Progenitor cell of endocrine pancreas (in vitro differentiated cells): ENCODE measurements at places on chromosomes 7 and 10. TPM values are rescaled to one million over a fixed set of nuclear protein-coding genes. Genes with fewer than 3 reads are reported as not detected.

DNA sequence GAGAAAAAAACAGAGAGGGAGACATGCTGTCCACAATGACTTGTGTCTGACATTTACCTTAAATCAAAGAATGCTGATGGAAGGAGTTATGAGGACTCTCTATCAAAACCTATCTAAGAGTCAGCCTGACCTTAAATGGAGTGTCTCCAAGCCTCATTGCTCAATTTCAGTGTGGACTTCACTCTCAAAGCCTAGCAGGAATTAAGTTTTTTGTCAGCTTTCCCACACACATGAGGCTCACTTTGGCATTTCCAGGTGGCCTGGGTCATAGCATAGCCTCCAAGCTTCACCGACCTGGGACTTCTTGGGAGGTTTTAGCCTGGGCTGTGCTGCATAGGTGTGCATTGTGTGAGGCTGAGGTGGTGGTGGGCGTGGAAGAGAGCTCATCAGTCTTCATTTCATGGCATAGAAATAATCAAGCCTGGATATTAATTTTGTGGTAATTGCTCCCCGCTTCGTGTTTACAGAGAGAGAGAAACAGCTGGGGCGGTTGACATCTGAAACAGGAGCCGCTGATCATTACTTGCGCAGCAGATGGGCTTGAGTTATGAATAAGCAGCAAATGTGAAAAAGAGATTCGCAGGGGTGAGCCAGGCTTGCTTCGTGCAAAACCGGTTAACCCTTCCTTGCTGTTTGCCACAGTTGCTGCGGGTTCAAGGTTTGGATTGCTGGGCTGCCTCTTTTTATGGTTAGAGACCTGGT lies 647.8 kb downstream of the INHBA start:
- no peak overlapping the region for H3K27ac ChIP-seq
- no peak for DNase-seq
- H3K27me3 ChIP-seq, result peaks cover 3% of the 10 kb centered on the region
- peaks cover 11% of the 10 kb centered on the region for H3K4me1 ChIP-seq
- H3K4me3 ChIP-seq, result no peak overlapping the region
- peaks cover 1% of the 10 kb centered on the region for H3K36me3 ChIP-seq

DNA sequence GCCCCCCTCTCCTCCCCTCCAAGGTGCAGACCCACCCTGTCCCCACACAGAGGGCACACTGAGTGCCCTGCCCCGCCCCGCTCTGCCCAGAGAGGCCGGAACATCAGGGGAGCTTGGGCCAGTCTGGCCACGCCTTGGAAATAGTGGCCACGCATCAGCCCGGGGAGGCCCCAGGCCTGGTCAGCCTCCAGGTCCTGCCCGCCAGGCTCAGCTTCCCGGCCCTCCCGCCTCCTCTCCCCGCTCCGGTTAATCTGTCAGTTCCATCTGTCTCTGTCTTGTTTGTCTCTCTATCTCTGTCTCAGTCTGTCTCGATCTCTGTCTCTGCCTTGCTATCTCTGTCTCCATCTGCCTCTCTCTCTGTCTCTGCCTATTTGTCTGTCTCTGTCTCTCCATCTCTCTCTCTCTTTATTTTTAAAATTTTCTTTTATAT lies 28.9 kb upstream of the TNRC18 start:
- no peak overlapping the region for H3K27ac ChIP-seq
- DNase-seq, result no peak
- peaks cover 34% of the 10 kb centered on the region for H3K27me3 ChIP-seq
- H3K4me3 ChIP-seq, result no peak overlapping the region
- H3K36me3 ChIP-seq, result no peaks in the 10 kb centered on the region

Gene CPA1
- total RNA-seq, result 17.8 and 23.7 TPM in 2 replicates

- H3K4me1 ChIP-seq, result peaks cover 11% of the 10 kb centered on the region
- no peak for DNase-seq
- H3K4me3 ChIP-seq, result no peak overlapping the region
- peak overlapping the region; percentile 83 for H3K27ac ChIP-seq
Measured at GRCh38 chr7:140512317-140513000, 33.2 kb upstream of the MKRN1 start.

Gene GPR37
- 6.6 and 7.2 TPM in 2 replicates for total RNA-seq

DNA sequence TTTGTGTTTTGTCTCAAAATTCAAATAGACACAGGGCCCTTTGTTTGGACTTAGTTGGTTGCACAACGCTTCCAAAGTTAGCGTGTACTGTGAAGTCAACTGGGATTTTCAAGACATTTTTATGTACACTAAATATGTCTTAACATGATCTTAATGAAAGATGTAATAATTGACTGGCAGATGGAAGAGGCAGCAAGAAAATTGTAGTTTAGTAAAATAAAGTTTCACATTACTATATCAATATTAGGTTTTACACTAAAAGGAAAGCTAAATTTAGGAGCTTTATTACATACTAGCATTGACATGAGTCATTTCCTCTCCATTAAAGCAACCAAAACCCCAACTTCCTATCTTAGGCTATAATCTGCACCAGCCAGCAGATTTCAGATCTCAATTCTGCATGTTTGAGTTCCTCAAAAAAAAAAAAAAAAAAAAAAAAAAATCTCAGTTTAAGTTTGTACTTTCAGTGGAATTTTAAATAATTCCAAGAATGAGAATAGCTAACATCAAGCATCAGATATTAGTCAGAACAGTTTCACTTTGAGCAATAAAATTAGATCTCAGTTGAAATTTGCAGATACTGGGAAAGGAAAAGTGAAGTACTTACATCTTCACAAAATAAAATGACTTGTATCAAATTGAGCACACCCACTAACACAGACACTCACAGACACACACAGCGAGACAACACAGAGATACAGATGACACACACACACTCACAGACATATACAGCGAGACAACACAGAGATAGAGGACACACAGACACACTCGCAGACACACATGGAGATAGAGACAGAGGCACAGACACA lies 346.6 kb upstream of the KLF6 start:
- peaks cover 20% of the 10 kb centered on the region for H3K4me1 ChIP-seq
- DNase-seq, result no peak
- no peak overlapping the region for H3K27ac ChIP-seq
- H3K4me3 ChIP-seq, result no peak overlapping the region
- no peaks in the 10 kb centered on the region for H3K27me3 ChIP-seq
- peaks cover under 1% of the 10 kb centered on the region for H3K36me3 ChIP-seq

DNA sequence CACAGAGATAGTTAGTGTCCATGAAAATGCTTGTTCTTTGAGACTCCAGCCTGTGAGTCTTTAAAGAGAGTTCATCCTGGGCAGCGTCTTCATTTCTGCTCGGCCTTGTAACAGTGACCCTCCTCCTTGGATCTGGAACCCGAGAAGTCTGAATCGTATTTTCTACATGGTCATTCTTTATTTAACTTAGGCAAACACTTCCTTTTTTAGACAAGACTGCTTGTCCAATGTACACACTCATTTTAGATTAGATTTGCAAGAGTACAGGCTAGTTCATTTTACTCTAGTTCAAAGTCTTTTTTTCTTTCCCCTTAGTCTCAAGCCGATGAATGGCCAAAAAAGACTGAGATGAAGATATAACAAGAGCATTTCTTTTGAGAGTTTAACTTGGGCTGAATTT lies 133.5 kb downstream of the CHN2 start:
- H3K27me3 ChIP-seq, result peaks cover 2% of the 10 kb centered on the region
- H3K36me3 ChIP-seq, result peaks cover 2% of the 10 kb centered on the region
- peaks cover 38% of the 10 kb centered on the region for H3K4me1 ChIP-seq
- no peak for DNase-seq
- H3K27ac ChIP-seq, result peak overlapping the region; percentile 73

GRCh38 chr10:63977329-63977923 lies 456.2 kb downstream of the REEP3 start:
- no peak overlapping the region for H3K4me3 ChIP-seq
- no peak overlapping the region for H3K27ac ChIP-seq
- no peaks in the 10 kb centered on the region for H3K27me3 ChIP-seq
- peak; percentile 29 for DNase-seq
- no peaks in the 10 kb centered on the region for H3K4me1 ChIP-seq
